Hindlimb muscle (tissue), 1 donor: ENCODE measurements at places on chromosomes 7 and 10. TPM values are rescaled to one million over a fixed set of nuclear protein-coding genes. Genes with fewer than 3 reads are reported as not detected.

- no peak for DNase-seq
These were observed 148.2 kb downstream of the GFRA1 start for GRCh38 chr10:116124777-116125176.

GRCh38 chr7:102222445-102222844 is 64.2 kb upstream of the SH2B2 start:
- DNase-seq = no peak

DNA sequence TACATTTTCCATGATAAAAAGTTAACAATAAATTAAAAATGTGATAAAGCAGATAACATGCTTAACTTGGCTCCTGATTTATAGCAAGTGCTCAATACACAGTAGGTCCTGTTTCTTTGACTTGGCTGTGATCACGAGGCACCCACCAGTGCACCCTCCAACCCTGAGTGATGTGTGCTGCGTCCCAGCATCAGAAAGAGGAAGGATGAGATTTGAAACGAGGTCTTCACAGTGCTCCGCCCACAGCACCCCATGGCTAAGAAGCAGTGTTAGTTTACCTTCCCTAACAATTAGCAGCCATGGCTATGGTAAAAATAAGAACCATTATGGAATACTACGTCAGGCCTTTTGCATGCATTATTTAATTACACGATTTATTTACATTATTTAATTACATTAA is 292.0 kb upstream of the ZMIZ1 start:
- DNase-seq = no peak

GRCh38 chr10:28181478-28182096 is 121.3 kb downstream of the MPP7 start:
- no peak for DNase-seq

DNA sequence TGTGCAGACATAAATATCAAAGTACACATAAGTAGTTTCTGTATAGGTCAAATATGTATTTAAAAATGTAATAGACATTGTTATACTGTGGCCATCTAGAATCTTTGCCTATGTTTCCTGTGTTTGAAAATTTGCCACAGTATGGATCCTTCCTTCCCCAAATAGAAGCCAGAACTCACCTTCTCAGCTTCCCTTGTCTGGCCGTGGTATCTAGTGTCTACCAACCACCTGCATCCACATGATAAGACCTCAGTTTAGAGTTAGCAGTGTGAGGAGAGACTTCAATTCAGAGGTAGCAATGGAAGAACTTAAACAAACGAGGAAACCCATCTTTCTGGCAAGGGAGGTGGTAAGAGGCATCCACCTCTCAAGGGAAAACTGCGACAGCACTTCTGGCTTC is 4.9 kb downstream of the TRDMT1 start:
- no peak for DNase-seq

- no peak for DNase-seq
These were observed 52.3 kb upstream of the TOMM7 start for GRCh38 chr7:22874904-22875303.

DNA sequence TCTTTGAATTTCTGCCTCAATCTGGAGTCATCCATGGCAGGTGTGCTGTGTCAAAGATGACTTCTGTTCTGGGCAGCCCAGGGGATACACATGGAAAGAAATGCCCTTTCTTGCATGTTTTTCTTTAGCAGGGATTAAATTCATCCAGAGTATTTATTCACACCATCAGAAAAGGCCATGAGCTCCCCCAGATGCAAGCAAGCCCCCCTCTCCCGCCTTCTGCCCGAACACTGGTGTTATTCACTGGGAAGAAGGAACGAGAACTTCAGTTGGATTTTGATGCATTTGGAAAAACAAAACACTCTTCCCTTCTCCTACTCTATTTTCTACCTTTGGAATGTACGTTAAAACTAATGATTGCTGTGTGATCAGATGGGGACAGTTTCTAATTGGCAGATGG is 1.4 kb downstream of the PLPP4 start:
- no peak for DNase-seq

DNA sequence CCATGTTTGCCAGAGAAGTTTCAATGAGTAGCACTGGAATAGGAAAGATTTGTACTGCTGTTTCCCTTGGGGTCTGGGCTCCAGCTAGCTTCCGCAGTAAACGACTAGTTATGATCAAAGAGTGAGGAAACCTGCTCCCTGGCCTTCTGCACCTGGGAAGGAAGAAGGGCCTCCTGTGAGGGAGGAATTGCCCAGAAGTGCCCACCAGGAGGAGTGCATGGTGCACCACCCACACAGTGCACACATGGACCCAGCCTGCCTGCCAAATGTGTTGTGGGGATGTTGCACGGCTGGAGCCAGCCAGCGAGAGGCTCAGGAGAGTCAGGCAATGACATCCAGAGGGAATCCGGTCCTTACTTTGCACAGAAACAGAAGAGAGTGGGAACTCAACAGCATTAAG is 27.0 kb upstream of the FAM107B start:
- DNase-seq = no peak

GRCh38 chr7:12398186-12398585 is 5.5 kb downstream of the VWDE start:
- no peak for DNase-seq

Gene GDF2
- not detected for polyA plus RNA-seq

Gene MUC12
- 0.27 TPM for polyA plus RNA-seq

- DNase-seq = peak; percentile 84
These were observed 7.2 kb downstream of the C10orf90 start for GRCh38 chr10:126663328-126663727.

DNA sequence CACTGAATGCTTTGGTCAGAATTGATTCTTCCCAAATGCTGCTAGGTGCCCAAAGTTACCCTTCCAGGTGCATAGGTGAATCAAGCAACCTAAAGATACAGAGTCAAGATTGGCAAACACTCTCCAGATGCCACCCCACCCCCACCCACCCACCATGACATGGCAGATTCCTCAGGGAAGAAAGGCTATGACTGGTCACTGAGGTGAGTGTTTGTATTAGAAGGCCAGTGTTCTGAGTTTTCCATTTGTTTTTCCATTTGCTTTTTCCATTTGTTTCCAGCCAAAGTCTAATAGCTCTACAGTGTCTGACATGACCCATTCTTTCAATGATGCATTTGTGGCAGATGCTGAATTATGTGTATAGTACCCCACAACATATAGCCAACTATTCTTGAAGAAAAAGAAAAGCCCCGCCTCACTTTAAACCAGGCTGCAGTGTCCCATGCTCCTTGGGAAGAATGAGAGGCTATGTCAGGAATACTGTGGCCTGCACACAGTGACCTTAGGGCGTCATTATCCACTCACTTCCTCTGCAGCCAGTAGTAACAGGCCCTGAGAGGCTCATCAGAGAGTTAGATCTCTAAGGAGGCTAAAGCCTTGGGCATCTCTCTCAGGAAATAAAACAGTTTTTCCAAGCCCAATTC is 16.1 kb upstream of the HIBADH start:
- DNase-seq = no peak

DNA sequence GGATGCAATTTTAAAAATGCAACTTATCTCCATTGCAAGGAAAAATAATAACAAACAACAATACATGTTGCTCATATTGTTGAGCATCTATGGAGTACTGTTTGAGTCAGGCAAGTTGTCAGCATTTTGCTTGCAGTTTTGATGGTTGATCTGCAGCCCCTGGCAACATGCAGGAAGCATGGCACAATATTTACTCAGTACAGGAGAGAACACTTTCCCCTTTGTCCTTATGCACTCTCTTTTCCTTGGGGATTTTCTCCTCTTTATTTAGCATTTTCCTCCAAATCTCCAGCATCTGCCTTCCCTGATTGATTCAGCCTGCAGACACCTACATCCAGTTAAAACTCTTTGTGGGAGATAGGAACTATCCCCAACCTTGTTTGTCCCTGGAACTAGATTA is 620.5 kb upstream of the LRRN3 start:
- DNase-seq = no peak

DNA sequence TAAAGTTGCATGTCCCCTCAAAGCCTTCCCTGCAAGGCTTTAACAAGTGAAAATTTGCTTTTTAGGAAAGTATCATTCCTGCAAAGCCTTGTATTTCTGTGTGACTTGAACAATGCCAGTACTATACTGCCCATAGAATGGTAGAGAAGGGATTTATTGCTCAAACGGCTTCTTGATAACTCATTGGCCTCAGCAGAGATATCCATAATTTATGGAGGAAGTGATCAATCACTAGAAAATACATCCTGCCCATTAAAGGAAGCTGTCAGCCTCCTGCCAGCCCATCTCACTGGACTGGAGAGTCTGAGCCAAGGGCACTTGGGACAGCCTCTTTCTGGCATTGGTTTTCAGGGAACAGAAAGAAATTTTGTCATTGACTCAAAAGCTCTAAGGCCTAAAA is 152.6 kb downstream of the XPNPEP1 start:
- DNase-seq = no peak

Gene CDC14C
- polyA plus RNA-seq = not detected

DNA sequence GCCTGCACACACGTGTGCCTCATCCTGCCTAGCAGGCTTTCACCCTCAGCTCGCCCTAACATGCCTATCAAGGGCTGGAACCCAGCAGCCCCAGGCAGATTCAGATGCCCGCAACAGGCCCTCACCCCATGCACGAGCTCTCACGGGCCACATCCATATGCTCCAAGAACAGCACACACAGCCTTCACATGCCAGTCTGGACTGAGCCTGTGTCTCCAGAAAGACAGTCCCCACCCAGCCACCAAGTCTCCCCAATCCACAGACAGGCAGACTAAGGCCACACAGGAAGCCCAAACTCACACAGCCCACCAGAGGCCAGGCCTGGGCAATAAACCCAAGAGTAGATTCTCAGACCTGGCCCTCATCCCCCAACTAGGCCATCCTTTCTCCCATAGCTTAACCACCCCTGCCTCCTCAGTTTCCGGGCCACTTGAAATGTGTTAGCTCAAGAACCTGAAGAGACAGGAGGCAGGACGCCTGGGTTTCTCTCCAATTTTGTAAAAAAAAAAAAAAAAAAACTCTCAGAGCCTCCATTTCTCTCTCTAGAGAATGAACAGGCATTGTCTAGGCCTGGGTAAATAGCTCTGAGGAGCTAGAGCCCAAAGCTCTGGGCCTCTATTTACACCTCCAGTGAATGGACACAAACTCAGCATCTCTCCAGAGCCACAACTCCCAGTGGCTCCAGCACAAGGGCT is 6.8 kb downstream of the LDB1 start:
- no peak for DNase-seq

Gene SPDYE18
- polyA plus RNA-seq = 0.34 TPM

DNA sequence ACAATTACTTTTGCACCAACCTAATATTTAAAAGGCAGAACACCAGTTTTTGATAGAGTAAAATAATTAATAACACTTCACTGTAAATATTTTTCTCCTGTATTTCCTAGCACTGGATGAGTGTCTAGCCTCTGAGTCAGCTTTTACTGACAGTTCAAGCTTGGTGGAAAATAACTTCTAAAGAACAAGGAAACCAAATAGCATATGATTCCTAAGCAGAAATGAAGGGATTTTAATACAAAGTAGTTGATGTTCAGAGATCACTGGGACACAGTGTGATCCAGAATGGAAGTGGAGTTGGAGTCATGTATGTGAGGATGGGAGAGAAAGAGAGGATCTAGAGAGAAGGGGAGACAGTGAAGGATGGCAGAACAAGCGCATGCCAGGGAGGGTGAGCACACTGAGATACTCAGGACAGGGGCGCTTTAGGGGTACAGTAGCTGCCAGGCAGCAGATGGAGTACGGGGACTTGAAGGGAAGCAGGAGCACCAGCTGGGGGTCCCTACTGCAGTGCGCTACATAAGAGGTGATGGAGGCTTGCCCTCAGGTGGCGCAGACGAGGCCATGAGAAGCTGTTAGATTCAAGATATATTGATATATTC is 117.9 kb upstream of the KLF6 start:
- no peak for DNase-seq

- DNase-seq = no peak
These were observed 58.3 kb upstream of the NANOS1 start for GRCh38 chr10:118971187-118971586.

DNA sequence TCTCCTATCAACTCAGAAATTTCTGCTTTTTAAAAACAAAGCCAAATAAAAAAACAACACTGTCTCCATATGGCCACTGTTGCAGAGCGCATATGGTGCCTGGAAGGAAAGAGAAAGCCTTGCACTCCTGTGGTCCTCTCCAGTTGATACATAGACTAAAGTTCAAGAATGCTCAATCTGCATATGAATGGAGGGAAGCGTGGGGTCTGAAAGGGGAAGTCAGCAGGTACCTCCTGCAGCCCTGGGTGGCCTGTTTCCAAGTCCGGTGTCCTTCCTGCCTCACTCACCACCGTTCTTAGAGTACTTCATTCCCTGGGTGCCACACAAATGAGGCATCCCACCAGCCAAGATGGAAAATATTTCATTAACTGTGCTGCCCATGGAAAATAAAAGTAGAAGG is 138.3 kb upstream of the PALS2 start:
- no peak for DNase-seq

Gene ADARB2
- 0.04 TPM for polyA plus RNA-seq

- peak; percentile 77 for DNase-seq
These were observed 5.1 kb downstream of the COMTD1 start for GRCh38 chr10:75230600-75231038.

Gene CYP26A1
- polyA plus RNA-seq = not detected

Gene AKR1C3
- polyA plus RNA-seq = 1.0 TPM

Gene GATA3
- polyA plus RNA-seq = 1.0 TPM

Gene PDK4
- polyA plus RNA-seq = 19.2 TPM

- no peak for DNase-seq
These were observed 46.3 kb downstream of the TAS2R16 start for GRCh38 chr7:122949186-122949585.

GRCh38 chr10:127968027-127968441 is 61.1 kb downstream of the PTPRE start:
- no peak for DNase-seq

GRCh38 chr7:36762394-36762793 is 38.1 kb upstream of the AOAH start:
- no peak for DNase-seq
